Activated CD4-positive, alpha-beta memory T cell treated with anti-CD3 and anti-CD28 coated beads, Interleukin-2, amount 10 ng/mL, durations not matched to agents 7 days and 5 days (primary cell): ENCODE measurements at places on chromosomes 3 and 15. TPM values are rescaled to one million over a fixed set of nuclear protein-coding genes. Genes with fewer than 3 reads are reported as not detected.

- no peaks in the 10 kb centered on the region for H3K4me1 ChIP-seq
- H3K27ac ChIP-seq: no peak overlapping the region
- peaks cover 31% of the 10 kb centered on the region for H3K27me3 ChIP-seq
- peaks cover 3% of the 10 kb centered on the region for H3K36me3 ChIP-seq
Observed at GRCh38 chr3:24523988-24524727, 29.5 kb upstream of the THRB start.

- H3K4me3 ChIP-seq: no peak overlapping the region
- H3K36me3 ChIP-seq: no peaks in the 10 kb centered on the region
- DNase-seq: no peak
- no peak overlapping the region for H3K27ac ChIP-seq
Observed at GRCh38 chr15:71153823-71154524, 38.7 kb downstream of the THSD4 start.

DNA sequence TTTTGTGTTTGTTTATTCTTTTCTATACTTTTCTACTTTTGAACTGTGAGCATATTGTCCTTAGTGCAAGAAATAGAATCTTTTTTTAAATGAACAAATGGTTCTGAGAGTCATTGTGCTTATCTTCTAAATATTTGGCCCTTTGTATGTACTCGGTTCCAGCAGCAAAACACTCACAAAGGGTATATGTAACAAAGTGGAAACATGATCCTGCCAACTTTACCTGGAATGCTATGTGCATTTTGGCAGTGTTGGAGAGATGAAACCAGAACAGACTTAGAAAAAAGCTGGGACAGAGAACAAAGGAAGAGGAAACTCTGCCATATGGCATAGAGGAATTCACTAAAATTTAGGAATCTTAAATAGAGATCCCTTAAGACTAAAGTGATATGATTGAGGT is 150.1 kb downstream of the FGF12 start:
- no peak overlapping the region for H3K4me3 ChIP-seq
- no peaks in the 10 kb centered on the region for H3K4me1 ChIP-seq
- peaks cover 3% of the 10 kb centered on the region for H3K27me3 ChIP-seq
- H3K27ac ChIP-seq: no peak overlapping the region
- no peak for DNase-seq

Gene ATP6V1A
- total RNA-seq: 42.4 TPM

Gene ALS2CL
- 6.9 TPM for total RNA-seq

- H3K4me3 ChIP-seq: no peak overlapping the region
- no peak for DNase-seq
- no peak overlapping the region for H3K27ac ChIP-seq
- H3K27me3 ChIP-seq: peaks cover 6% of the 10 kb centered on the region
- H3K4me1 ChIP-seq: peaks cover 5% of the 10 kb centered on the region
Observed at GRCh38 chr3:72657666-72658065, 190.6 kb downstream of the SHQ1 start.

- no peak overlapping the region for H3K4me3 ChIP-seq
- H3K27me3 ChIP-seq: no peaks in the 10 kb centered on the region
Observed at GRCh38 chr15:60781211-60781713, 302.3 kb upstream of the ICE2 start.

Gene ANKUB1
- total RNA-seq: not detected

DNA sequence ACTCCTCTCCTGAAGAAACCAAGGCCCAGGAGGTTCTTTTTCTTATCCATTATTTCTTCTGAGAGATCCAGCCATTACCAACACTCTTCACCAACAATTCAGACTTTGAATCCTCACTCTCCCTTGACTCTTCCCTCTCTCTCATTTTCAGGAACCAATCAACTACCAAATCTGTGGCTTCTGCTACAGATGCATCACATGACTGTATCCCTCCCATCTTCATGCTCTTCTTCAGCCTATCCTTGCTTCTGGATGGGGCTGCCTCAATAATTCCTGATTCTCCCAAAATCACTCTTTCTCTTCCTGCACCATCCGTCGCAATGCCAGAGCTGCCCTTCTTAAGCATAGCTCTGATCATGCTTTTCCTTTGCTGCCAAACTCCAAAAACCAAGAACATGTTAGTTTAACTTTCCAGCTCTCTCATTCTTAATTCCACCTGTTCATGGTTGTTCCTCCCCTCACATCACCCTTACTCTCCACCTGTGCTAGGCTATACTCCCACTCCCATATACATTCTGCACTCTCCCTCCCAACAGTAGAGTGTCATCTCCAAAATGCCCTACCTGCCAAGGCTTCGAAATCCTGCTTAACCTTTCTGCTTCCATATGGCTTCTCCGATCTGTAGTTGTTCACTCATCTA is 13.5 kb downstream of the PLD1 start:
- H3K36me3 ChIP-seq: no peaks in the 10 kb centered on the region
- H3K27me3 ChIP-seq: no peaks in the 10 kb centered on the region
- peaks cover 2% of the 10 kb centered on the region for H3K4me1 ChIP-seq
- H3K27ac ChIP-seq: no peak overlapping the region

DNA sequence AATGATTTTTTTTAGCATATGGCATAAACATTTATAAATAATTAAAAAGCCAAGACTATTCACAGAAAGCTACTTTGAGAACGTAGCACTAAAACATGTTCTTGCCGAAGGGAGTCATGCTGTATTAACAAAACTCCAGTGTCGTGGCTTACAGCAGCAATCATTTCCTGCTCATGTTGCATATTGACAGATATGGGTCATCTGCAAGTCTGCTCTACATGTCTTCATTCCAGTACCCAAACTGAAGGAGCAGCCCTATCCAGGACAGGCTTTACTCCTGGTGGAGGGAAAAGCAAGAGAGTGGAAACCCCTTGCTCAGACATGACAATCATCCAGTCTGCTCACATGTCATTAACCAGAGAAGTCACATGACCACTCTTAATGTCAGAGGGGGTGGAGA is 87.6 kb downstream of the NEK11 start:
- no peak overlapping the region for H3K27ac ChIP-seq
- H3K36me3 ChIP-seq: no peaks in the 10 kb centered on the region
- DNase-seq: no peak
- H3K4me3 ChIP-seq: no peak overlapping the region
- H3K4me1 ChIP-seq: no peaks in the 10 kb centered on the region

Gene CHST2
- total RNA-seq: 1.4 TPM

GRCh38 chr3:100113723-100114412 is 433 bp downstream of the FILIP1L start:
- H3K4me1 ChIP-seq: no peaks in the 10 kb centered on the region
- DNase-seq: no peak
- H3K27ac ChIP-seq: no peak overlapping the region
- no peaks in the 10 kb centered on the region for H3K27me3 ChIP-seq
- H3K4me3 ChIP-seq: no peak overlapping the region

Gene SLC15A2
- total RNA-seq: 2.5 TPM

- no peaks in the 10 kb centered on the region for H3K4me1 ChIP-seq
- no peak overlapping the region for H3K27ac ChIP-seq
- DNase-seq: no peak
- no peaks in the 10 kb centered on the region for H3K36me3 ChIP-seq
- no peaks in the 10 kb centered on the region for H3K27me3 ChIP-seq
- H3K4me3 ChIP-seq: no peak overlapping the region
Observed at GRCh38 chr3:61637088-61638051, 76.0 kb downstream of the PTPRG start.

DNA sequence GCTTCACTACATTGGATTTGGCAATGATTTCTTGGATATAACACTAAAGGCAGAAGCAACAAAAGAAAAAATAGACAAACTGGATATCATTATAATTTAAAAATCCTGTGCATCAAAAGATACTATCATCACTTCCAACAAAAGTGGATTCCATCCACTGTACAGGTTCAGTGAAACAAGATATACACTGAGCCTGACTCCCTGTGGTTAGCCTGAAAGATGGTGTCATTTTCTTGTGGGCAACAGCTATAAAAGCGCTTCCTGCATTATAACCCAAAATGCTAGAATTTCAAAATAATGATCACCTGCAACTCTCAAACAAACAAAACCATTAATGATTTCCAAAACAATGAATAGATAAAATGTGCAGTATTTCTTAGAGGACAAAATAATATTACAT is 39.6 kb upstream of the TBC1D23 start:
- H3K27me3 ChIP-seq: peaks cover 17% of the 10 kb centered on the region
- peaks cover 10% of the 10 kb centered on the region for H3K36me3 ChIP-seq
- no peak overlapping the region for H3K27ac ChIP-seq
- peaks cover 5% of the 10 kb centered on the region for H3K4me1 ChIP-seq

DNA sequence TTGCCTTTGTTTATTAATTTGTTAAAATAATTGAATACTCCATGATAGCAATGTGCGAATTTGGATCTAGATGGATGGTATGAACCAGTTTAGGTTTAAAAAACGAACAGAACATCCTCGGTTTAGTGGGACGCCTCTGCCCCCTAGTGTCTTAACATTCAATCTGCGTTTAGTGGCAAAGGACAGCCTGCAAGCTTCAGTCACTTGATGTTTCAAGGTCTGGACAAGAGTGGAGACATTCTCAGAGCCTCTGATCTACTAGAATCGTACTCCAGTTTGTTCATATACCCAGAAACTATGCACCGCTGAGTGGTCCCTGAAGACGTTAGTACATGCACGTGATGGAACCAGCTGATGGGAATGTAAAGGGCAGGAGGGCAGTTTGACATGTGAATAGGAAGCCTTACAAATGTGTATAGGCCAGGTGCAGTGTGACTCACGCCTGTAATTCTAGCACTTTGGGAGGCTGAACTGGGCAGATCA is 17.8 kb upstream of the ATP13A4 start:
- no peak overlapping the region for H3K4me3 ChIP-seq
- H3K4me1 ChIP-seq: peaks cover 3% of the 10 kb centered on the region
- no peaks in the 10 kb centered on the region for H3K36me3 ChIP-seq
- no peak overlapping the region for H3K27ac ChIP-seq

DNA sequence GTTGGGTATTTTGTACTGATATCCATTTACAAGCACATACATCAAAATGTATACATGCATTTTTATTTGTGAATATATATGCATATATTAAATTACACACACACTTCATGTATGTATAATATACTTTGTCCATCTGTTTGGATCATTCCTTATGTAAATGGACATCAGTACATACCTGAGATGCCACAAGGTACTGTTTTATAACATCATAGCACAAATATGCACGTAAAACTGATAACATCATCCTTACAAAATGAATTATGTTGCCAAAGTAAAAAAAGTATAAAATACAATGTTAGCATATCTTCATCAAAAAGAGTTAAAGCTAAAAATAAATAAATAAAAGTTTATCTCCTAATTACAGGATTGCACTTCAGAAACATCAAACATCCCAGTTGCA is 634.8 kb upstream of the UBE2E2 start:
- no peak overlapping the region for H3K4me3 ChIP-seq
- H3K27ac ChIP-seq: no peak overlapping the region
- H3K4me1 ChIP-seq: no peaks in the 10 kb centered on the region
- DNase-seq: no peak
- no peaks in the 10 kb centered on the region for H3K27me3 ChIP-seq

Gene NMB
- 4.1 TPM for total RNA-seq

- no peak overlapping the region for H3K27ac ChIP-seq
- no peak overlapping the region for H3K4me3 ChIP-seq
- peaks cover 17% of the 10 kb centered on the region for H3K27me3 ChIP-seq
Observed at GRCh38 chr3:16031434-16031833, 143.0 kb upstream of the GALNT15 start.

GRCh38 chr3:58299839-58300516 is 6.1 kb upstream of the RPP14 start:
- H3K27ac ChIP-seq: no peak overlapping the region
- H3K4me3 ChIP-seq: no peak overlapping the region
- H3K4me1 ChIP-seq: peaks cover under 1% of the 10 kb centered on the region
- H3K36me3 ChIP-seq: no peaks in the 10 kb centered on the region
- DNase-seq: no peak

Gene LRRC2
- 0.35 TPM for total RNA-seq

- no peak overlapping the region for H3K4me3 ChIP-seq
- H3K27me3 ChIP-seq: no peaks in the 10 kb centered on the region
- peaks cover 16% of the 10 kb centered on the region for H3K4me1 ChIP-seq
- peaks cover 55% of the 10 kb centered on the region for H3K36me3 ChIP-seq
Observed at GRCh38 chr3:15755181-15755580, 42.6 kb downstream of the ANKRD28 start.

GRCh38 chr3:44173263-44173662 is 68.4 kb upstream of the TOPAZ1 start:
- H3K4me3 ChIP-seq: no peak overlapping the region
- no peak for DNase-seq
- H3K27ac ChIP-seq: no peak overlapping the region
- no peaks in the 10 kb centered on the region for H3K4me1 ChIP-seq

DNA sequence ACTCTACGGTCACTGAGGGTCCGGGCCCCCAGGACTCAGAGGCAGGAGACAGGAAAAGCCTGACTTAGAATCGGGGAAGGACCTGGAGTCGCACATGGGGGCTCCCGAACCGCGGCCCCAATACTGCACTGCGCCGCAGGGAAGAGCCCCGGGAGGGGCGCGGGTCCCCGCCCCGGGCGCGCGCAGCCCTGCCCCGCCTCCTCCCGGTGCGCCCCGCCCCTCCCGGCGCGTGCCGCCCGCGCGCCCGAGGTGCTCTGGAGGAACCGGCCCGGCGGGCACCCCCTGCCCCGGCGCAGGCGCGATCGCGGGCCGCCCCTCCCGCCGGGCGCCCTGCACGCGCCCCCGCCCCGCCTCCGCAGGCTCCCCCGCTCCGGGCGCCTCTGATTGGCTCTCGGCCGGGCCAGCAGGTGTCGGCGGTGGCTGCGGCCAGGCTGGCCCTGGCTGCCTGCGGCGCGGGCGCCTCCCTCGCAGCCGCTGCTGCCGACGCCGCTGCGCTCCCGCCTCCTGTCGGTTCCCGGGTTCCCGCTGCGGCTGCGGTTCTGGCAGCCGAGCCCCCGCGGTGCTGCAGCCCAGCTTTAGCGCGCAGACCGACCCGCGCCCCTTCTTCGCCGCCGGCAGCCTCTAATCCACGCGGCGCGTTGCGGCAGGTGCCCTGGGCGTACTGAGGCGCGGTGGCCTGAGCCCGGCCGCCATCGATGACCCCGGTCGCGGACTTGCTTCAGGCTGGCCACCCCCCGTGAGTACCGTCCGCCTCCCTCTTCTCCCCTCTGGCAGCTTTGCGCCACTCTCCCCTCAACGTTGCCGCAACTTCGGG is at the start of gene MYRIP:
Gene MYRIP (plus strand): TSS at position 429 of the 814 bp plus-strand sequence. CDS start 91,208 bp downstream, outside the sequence.
- DNase-seq: no peak
- peaks cover 8% of the 10 kb centered on the region for H3K36me3 ChIP-seq
- H3K4me3 ChIP-seq: peak within 1 kb of the TSS; percentile 52
- H3K4me1 ChIP-seq: peaks cover 12% of the 10 kb centered on the region
- H3K27ac ChIP-seq: no peak within 1 kb of the TSS

Gene CLDN16
- total RNA-seq: not detected

- no peaks in the 10 kb centered on the region for H3K27me3 ChIP-seq
- H3K4me3 ChIP-seq: no peak overlapping the region
- H3K27ac ChIP-seq: no peak overlapping the region
- DNase-seq: no peak
- no peaks in the 10 kb centered on the region for H3K36me3 ChIP-seq
- H3K4me1 ChIP-seq: peaks cover 18% of the 10 kb centered on the region
Observed at GRCh38 chr3:156488767-156489166, 66.2 kb downstream of the SSR3 start.

Gene ACTC1
- total RNA-seq: not detected

DNA sequence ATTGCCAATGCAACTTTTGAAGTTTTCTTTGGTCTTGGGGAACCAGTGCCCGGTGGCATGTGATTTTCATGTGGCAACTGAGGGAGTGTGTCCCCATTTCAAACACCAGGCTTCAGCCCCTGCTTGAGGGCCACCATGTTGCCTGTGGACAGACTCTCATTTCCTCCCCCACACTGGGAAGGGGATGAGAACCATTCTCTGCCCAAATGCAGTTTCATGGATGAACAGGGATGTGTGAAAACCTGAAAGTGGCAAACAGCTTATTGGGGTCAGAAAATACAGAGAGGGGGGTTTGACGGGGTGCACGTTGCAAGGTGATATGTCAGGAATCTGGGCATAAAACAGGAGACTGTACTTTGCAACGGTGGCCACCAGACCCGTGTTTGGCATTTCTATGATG is 6.3 kb downstream of the FAM107A start:
- H3K4me1 ChIP-seq: peaks cover 6% of the 10 kb centered on the region
- DNase-seq: no peak
- H3K27me3 ChIP-seq: peaks cover 7% of the 10 kb centered on the region
- no peaks in the 10 kb centered on the region for H3K36me3 ChIP-seq
- H3K27ac ChIP-seq: no peak overlapping the region

Gene GRM2
- total RNA-seq: 2.4 TPM
